Kidney tubule cell (primary cell): ENCODE measurements at places on chromosomes 3 and 15.

DNA sequence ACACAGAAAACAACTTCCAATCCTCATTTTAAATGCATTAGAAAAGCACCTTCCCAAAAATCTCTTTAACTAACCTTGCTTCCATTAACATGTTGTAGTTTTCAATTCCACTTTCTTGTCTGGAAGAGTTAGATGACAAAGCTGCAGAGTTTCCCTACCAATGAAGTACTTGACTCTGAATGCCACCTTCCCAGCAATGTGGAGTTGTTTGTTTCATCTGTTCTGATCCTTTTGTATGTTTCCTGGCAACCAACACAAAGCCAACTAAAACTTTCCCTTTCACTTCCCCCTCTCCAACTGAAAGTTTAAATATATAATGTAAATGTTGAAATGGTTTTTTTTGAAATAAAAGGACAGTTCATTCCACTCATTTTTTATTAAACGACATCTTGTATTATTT lies at the start of gene WDR49:
TSS of gene WDR49 (minus strand) at position 183 of the 400 bp plus-strand sequence. CDS start 517 bp downstream, outside the sequence.
- no peak for DNase-seq

DNA sequence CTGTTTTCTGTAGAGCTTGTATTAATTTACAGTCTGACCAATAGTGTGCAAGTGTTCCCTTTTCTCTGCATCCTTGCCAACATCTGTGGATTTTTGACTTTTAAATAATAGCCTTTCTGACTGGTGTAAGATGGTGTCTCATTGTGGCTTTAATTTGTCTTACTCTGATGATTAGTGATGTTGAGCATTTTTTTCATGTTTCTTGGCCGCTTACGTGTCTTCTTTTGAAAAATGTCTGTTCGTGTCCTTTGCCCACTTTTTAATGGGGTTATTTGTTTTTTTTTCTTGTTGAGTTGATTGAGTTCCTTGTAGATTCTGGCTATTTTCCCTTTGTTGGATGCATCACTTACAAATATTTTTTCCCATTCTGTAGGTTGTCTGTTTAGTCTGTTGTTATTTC lies 7.6 kb upstream of the ACOX2 start:
- DNase-seq: no peak

- DNase-seq: no peak
Observed at GRCh38 chr3:146540236-146540635, 4.2 kb downstream of the PLSCR1 start.

- DNase-seq: no peak
Observed at GRCh38 chr3:146894406-146894805, 289.3 kb upstream of the PLSCR5 start.

DNA sequence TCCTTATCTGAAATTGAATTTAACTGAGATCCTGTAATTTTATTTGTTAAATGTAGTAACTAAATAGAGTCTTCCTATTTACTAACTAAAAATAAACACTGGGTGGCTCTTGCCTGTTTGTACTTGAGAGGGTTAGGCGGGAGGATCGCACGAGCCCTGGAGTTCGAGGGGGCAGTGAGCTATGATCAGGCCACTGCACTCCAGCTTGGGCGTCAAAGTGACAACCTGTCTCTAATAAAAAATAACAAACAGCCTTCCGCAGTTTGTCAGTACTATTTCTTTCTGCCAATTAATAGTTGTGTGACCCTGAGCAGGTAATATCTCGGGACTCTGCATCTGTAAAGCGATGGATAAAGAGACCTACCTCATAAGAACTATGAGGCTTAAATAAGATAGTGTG lies 768 bp upstream of the PDE12 start:
- DNase-seq: no peak

- DNase-seq: peak; percentile 99
Observed at GRCh38 chr15:43253431-43254403, 13.0 kb downstream of the TGM5 start.

DNA sequence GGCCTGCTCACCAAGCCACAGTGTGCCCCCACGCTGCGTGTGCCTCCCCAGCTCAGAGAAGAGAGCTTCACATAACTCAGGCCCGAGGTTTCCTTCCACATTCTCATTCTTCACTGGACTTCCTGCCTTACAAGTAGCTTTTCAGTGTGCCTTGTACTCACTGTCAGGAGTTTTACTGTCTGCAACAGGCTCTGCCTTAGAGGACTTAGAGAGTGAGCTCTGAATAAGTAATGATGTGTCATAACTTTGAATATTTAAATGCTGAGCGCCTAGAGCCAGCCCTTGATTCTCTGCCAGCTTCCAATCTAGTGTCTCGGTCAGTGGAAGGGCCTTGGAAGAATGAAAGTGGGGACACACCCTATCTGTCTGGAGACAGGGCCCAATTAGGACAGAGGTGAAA lies 41.8 kb downstream of the ITGB5 start:
- DNase-seq: peak; percentile 90

DNA sequence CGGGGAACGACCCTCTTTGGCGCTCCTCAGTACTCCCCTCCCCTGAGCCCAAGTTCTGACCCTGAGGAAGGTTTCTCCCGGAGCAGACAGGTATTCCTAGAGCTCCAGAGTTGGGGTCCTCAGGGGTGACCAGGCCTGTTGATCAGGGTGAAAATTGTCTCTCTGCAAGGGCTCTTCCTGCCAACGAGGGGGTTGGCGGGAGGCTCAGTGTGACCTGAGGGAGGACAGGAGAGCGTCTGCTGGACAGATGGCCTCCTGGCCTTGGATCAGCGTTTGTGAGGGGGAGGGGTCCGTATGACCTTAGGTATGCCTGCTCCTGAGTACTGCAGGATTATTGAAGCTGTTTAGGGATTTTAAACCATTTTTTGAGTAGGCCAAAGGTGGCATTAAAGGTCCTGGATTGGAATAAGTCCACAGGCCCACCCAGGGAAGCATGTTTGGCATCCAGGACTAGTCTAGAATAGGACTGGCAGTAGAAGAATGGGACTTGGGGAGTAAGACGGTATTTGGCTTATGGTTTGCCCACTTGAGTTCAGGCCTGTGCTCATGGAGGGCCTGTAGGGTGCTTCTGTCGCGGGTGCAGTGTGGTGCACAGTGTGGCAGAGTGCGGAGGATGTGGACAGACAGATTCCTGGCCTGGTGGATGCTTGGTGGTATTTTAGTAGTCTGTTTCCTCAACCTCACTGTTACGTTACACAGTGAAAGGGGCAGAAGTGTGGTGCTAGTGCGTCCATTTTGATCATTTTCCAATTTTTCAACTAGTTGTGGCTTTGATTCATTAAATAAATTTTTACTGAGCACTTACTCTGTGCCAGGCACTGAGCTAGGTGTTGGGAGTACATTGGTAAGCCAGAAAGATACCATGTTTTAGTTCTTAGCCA lies 959 bp downstream of the ZNF592 start:
- DNase-seq: peak; percentile 59

DNA sequence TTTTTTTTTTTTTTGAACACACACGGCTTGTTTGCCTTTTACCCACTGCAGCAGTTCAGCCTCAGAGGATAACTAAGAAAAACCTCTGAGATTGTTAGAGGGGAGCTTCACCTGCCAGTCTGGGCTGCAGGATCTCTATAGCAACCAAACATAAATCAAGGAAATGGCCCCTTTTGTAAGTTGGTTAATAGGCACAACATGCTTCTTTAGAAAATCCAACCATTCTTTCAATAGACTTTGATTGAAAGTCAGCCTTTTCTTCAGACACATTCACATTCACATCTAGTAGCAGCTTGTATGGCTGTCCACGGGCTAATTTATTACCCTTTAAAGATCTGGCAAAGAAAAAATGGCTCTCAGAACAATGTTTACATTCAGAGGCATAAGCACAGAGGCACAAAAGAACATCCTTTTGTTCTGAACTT lies 136.6 kb upstream of the RARB start:
- DNase-seq: no peak

- no peak for DNase-seq
Observed at GRCh38 chr15:63894662-63894949, 60.9 kb upstream of the HERC1 start.

DNA sequence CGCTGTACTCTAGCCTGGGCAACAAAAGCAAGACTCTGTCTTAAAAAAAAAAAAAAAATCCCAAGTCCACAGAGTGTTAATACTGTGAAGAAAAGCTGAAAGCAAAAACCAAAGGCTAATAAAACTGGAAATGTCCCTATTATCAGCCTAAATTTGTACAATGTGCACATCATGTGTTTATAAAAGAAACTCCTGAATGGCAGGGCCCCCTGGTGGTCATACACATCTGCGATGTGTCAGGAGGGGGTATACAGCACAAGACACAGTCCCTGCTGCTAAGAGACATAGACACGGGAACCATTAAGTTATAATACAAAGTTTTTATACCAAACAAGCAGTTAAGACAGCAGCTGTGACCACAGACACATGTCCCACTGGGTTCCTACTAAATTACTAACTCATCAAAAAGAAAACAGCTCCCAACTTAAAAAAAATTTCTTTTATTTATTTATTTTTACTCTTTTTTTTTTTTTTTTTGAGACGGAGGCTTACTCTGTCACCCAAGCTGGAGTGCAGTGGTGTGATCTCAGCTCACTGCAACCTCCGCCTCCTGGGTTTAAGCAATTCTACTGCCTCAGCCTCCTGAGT lies 31.0 kb downstream of the IDH2 start:
- peak; percentile 79 for DNase-seq

DNA sequence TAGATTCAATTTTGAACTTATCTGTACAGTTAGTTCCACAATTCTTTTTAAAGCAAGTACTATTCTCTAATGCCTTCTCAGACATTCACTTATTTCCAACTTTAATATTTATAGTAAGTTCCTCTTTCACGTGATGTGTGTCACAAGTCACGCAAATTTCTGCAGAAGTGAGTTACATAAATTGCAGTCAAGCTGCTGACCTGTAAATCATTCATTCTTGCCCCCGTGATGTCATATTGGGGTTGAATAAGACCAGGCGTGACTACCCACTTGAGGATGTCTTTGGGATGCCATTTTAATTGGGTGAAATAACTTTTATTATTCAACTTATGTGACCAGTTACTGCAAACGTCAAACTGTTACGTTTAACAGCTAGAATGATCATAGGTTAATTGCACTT lies 15.1 kb downstream of the PPARG start:
- DNase-seq: peak; percentile 29
